IMR-90 (cell line): ENCODE measurements at places on chromosomes 12 and 14. TPM values are rescaled to one million over a fixed set of nuclear protein-coding genes. Genes with fewer than 3 reads are reported as not detected.
A peak's percentile ranks its signal among the peaks of the same experiment; 100 is the strongest.

Gene ACACB
- 1.1 and 2.0 TPM in 2 replicates for total RNA-seq

Gene ACRBP
- total RNA-seq, result not detected in 2 replicates

DNA sequence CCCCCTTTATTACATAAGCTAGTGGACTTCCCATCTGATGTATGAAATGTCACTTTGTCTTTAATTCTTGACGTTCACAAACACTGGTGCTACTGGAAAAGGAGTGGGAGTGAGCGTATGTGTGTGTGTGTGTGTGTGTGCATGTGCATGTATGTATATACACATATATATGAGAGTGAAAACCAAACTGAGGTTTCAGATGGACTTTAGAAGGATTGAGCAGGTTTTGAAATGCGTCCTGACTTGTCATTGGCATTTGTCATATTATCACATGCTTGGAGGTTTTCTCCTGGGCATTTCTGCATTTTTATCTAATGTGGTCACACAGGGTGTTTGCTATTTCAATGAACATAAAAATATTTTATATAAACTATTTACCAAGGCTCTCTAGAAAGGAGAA is 1085.9 kb downstream of the BCL11B start:
- no peak for DNase-seq

- peak; percentile 17 for DNase-seq
These were observed 48.8 kb upstream of the SLC38A4 start for GRCh38 chr12:46874642-46875041.
